ENCODE measurements at places on chromosomes 3 and 15. TPM values are rescaled to one million over a fixed set of nuclear protein-coding genes. Genes with fewer than 3 reads are reported as not detected.

The A4GNT gene
- total RNA-seq: not detected

The FEZF2 gene
- not detected for total RNA-seq

The C2CD4B gene
- not detected for total RNA-seq

The WDR93 gene
- total RNA-seq: not detected

The EFCC1 gene
- total RNA-seq: not detected

The KLF15 gene
- not detected for total RNA-seq

The DPPA4 gene
- total RNA-seq: not detected

The CPN2 gene
- total RNA-seq: not detected

The CFAP91 gene
- total RNA-seq: not detected

The FAM3D gene
- total RNA-seq: not detected

The COLQ gene
- total RNA-seq: 5.0 TPM

The NR1I2 gene
- 0.17 TPM for total RNA-seq

The SNUPN gene
- total RNA-seq: 29.7 TPM

The CHRM5 gene
- total RNA-seq: not detected

The C3orf80 gene
- not detected for total RNA-seq

The RASL12 gene
- total RNA-seq: not detected

The LNP1 gene
- 1.1 TPM for total RNA-seq

The TNNC1 gene
- total RNA-seq: 2.1 TPM

The WDR49 gene
- total RNA-seq: 0.28 TPM

The HRH1 gene
- 0.22 TPM for total RNA-seq
